ENCODE measurements at places on chromosomes 16 and 17.

DNA sequence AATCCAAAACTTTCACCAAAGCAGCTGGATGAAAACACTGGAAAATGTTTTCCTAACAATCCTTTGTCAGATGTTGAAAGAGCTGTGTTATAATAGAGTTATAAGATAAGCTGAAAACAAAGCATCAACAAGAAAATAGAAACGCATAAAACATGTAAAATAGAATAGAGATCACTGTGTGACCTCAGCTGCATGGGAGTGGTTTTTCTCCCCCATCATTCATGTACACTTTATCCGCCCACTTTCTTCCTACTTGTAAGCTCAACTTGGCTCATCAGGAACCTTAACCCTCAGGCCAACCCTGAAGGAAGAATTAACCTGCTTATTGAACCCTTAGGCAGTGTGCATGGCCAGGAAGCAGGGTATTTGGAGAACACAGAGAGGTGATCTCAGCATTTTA, 238.5 kb upstream of the PMFBP1 start:
- H3K27ac ChIP-seq, result no peak overlapping the region
- no peak for DNase-seq
- H3K4me3 ChIP-seq, result no peak overlapping the region
- H3K4me1 ChIP-seq, result no peaks in the 10 kb centered on the region

DNA sequence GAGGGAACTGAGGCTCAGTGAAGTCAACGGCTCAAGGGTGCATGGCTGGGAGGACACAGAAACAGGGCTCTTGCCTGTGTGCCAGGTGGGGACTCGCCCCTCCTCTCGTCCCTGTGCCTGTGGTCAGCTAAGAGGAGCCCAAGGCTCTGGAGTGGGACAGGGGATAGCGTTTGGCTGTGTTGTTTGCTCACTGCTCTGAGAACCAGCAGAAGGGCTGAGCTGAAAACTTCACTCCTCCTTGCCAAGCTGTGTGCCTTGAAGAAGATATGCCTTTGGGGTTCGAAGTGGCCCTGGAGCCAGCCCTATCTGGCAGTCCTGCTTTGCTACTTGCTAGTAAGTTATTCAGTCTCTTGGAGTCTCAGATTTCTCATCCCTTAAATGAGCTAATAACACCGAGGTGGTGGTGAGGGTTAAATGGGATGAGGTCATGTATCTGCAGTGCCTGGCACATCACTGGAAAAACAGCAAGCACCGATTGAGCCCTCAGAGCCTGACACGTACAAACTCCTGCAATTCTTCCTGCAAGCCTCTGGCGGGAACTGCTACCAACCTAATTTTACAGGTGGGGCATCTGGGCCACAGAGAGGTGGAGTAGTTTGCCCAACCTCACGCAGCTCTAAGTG, 17.7 kb downstream of the FOXL1 start:
- DNase-seq, result no peak
- no peak overlapping the region for H3K27ac ChIP-seq
- no peaks in the 10 kb centered on the region for H3K36me3 ChIP-seq
- H3K4me3 ChIP-seq, result no peak overlapping the region

- peaks cover 10% of the 10 kb centered on the region for H3K4me1 ChIP-seq
- peak within 1 kb of the TSS; percentile 91 for H3K4me3 ChIP-seq
- peak within 1 kb of the TSS; percentile 91 for H3K27ac ChIP-seq
- H3K36me3 ChIP-seq, result no peaks in the 10 kb centered on the region
Measured at GRCh38 chr17:44829523-44830358, at the start of gene GJC1. Gene GJC1, minus strand, starts transcription at chr17:44830287. Its CDS starts 24,470 bp downstream, at chr17:44805817.

DNA sequence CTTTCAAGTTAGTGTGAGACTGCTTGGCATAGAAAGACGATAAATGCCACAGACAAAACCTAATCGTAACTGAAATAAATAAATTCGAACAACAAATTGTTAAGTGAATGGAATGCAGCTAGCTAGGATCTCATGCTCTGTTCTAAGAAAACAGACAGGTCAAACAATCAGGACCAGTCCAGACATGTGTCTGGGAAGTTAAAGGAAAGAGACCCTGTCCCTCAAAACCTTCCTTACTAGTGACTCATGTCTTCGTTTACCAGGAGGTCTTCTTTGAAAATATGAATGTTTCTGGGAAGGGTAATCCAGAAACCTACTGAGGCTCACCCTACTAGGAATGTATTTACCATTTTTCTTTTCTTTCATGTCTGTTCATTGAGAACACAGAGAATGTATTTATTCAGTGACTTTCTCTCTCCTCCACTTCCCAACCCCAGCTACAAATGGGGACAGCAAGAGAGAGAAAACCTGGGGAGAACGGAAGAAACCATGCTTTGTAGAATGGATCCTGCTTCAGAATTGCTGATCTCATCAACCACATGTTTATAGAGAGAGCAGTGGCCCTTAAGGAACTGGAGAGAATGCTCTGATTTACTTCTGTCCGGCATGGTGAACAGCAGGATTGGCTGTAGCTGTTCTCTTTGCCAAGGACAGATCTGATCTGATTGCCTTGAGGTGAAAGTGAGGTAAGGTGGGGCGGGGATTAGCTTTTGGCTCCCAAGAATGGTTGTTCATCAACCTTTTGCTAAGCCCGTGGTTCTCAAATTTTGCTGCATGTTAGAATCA, 39.4 kb upstream of the DHX8 start:
- no peak for DNase-seq
- no peaks in the 10 kb centered on the region for H3K27me3 ChIP-seq
- H3K36me3 ChIP-seq, result no peaks in the 10 kb centered on the region
- H3K4me3 ChIP-seq, result no peak overlapping the region
- no peak overlapping the region for H3K27ac ChIP-seq

DNA sequence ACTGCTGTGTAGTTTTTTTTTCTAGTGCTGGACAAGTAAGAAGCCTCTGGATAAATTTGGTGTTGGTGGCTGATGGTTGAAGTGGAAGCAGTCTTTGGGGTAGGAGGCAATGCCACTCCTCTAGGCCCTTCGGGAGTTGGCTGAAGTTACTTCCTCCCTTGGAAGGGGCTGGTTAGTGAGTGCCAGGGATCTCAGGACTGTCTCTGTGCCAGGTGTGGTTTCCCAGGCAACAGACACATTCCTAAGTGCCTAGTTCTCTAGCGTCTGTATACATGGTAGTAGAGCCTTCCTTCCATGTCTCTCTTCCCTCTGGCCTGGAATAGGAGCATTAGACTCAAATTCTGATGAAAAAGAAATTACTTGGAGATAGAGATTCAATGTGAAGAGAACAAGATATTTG, 15.3 kb downstream of the TMEM98 start:
- no peak overlapping the region for H3K27ac ChIP-seq
- H3K4me1 ChIP-seq, result peaks cover 3% of the 10 kb centered on the region
- H3K4me3 ChIP-seq, result no peak overlapping the region
- DNase-seq, result no peak
- H3K27me3 ChIP-seq, result peaks cover 4% of the 10 kb centered on the region

DNA sequence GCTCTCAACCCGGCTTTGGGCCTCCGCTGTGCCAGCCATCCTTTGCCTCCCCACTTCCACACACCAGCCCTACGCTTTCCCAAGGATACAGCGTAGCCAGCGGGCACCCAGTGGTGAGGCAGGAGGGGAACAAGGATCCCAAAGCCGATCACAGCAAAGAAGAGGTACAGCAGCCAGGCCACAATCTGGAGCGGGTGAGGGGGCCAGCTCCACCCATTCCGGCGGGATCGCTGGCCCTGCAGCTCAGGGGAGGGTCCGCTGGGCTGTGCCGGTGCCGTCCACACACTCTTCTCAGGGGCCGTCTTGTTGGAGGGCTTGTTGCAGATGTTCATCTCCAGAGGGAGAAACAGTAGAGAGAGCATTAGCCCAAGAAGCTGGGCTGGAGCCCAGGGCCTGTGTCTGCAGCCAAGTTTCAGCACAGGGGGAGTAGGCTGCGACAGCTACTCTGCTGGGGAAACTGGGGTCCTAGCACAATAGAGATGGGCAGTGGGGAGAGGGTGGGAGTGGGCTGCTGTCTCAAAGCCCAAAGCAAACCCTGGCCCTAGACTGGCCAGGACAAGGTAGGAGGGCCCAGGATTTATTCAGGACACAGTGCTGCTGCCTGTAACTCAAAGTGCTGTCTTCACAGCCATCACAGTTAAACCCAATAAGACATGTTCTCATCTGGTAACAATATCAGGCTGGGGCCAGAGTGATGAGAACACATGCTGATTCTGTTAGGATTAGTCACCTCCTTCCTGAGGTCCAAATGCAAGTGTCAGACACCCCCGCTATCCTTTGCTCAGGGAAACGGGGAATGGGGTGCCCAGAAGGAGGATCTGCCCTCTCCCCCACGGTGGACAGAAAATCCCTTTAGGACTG, 9.9 kb downstream of the ZDHHC1 start:
- peak; percentile 69 for DNase-seq
- peak overlapping the region; percentile 75 for H3K27ac ChIP-seq
- H3K4me1 ChIP-seq, result peaks cover 2% of the 10 kb centered on the region
- H3K36me3 ChIP-seq, result no peaks in the 10 kb centered on the region

DNA sequence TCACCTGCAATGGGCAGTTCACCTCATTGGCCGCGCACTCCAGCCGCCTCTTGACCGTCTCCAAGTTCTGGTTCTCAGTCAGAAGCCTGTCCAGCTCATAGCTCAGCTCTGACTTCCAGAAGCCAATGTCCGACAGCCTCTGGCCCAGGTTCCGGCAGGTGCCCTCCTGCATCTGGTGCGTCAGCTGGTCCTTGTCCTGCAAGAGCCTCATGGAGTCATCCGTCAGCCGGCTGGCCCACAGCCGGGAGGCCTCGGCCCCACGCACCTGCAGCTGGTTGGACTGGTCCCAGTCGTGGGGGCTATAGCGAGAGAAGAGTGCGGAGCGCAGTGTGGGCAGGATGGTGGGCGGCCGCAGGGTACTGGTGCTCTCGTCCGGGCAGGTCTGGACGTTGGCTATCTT, 424 bp downstream of the TEKT5 start:
- H3K4me1 ChIP-seq, result no peaks in the 10 kb centered on the region
- no peak overlapping the region for H3K27ac ChIP-seq
- H3K27me3 ChIP-seq, result no peaks in the 10 kb centered on the region
- H3K4me3 ChIP-seq, result no peak overlapping the region
- DNase-seq, result no peak
- H3K36me3 ChIP-seq, result no peaks in the 10 kb centered on the region

DNA sequence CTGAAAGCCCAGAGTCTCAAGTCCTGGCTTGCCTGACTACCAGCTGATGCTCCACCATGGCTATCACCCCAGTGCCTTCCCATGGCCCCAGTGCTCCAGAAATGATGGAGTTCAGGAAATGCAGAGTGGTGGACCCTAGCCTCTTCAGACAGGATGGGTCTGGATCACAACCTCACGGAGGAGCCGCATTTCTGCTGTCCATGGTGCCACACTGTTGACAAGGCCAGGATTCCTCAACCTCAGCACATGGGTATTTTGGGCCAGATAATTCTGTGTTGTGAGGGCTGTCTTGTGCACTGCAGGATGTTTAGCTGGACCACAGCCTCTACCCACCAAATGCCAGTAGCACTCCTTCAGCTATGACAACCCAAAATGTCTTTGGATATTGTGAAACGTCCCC, 6.7 kb upstream of the CRHR1 start:
- no peak for DNase-seq
- peaks cover 22% of the 10 kb centered on the region for H3K27me3 ChIP-seq
- H3K36me3 ChIP-seq, result no peaks in the 10 kb centered on the region
- H3K4me1 ChIP-seq, result no peaks in the 10 kb centered on the region
- no peak overlapping the region for H3K27ac ChIP-seq

GRCh38 chr17:4150096-4150495, 7.1 kb downstream of the CYB5D2 start:
- no peaks in the 10 kb centered on the region for H3K4me1 ChIP-seq
- no peaks in the 10 kb centered on the region for H3K27me3 ChIP-seq
- H3K4me3 ChIP-seq, result no peak overlapping the region
- no peak for DNase-seq
- H3K36me3 ChIP-seq, result peaks cover 22% of the 10 kb centered on the region
- H3K27ac ChIP-seq, result no peak overlapping the region

Data from heart left ventricle (tissue), 16 donors.